ENCODE measurements at places on chromosomes 2 and 18.

GRCh38 chr2:5982903-5983265 is 290.7 kb downstream of the SOX11 start:
- DNase-seq, result no peak

DNA sequence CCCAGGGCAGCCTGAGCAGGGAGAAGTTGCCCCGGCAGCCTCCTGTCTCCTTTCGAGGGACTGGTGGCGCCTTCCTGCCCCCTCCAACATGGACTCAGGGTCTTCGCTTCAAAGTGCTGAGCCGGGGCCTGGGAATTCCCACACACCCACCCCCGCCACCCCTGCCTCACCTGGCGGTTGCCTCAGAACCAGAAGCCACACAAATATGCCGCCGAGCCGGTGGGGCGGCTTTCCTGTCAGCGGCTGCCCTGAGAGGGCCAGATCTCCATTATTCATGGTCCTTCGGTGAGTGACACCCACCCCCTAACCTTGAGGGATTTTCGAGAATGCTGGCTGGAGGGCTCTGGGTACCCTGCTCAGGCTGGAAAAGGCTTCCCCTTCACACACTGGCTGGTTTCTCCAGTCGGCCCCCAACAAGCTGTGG is 71.7 kb downstream of the SMAD7 start:
- DNase-seq, result no peak

DNA sequence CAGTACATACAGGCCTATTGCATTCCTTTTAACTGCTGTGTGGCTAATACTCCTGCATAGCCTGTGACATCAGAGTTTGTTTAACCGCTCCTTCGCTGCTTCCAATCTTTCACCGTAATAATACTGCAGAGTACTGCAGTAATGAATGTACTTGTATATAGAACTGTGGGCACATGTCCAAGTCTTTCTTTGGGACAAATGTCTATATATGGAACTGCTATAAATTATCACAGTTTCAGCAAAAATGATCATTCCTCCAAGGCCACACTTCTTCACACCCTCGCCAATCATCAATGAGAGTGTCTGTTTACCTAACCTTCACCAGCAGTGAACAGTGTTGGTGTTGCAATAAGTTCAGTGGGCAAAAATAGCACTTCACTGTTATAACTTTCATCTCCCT is 230.4 kb downstream of the SP3 start:
- no peak for DNase-seq

- DNase-seq, result no peak
Measured at GRCh38 chr18:57819671-57820460, 16.8 kb upstream of the ATP8B1 start.

GRCh38 chr2:205066081-205066480 is 520.8 kb downstream of the PARD3B start:
- DNase-seq, result no peak

- no peak for DNase-seq
Measured at GRCh38 chr18:36284671-36285295, 12.7 kb upstream of the FHOD3 start.

DNA sequence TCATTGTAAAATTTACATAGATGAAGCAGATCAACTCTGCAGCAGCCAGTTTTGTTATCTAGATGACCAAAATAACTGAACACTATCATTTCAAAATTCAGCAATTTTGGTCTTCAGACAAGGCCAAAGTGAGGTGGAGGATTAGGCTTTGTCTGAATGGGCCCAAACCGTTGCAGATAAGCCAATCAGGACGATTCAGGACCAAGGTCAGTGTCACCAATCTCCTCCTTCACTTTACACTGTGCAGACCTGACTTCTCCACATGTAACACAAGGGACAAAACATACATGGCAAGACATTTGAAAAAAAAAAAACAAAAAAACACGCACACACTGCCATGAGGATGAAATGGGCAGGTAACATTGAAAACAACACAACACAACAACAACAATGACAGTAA is 211.2 kb downstream of the NAPG start:
- DNase-seq, result no peak

- no peak for DNase-seq
Measured at GRCh38 chr2:40935349-40935748, 483.5 kb upstream of the SLC8A1 start.

DNA sequence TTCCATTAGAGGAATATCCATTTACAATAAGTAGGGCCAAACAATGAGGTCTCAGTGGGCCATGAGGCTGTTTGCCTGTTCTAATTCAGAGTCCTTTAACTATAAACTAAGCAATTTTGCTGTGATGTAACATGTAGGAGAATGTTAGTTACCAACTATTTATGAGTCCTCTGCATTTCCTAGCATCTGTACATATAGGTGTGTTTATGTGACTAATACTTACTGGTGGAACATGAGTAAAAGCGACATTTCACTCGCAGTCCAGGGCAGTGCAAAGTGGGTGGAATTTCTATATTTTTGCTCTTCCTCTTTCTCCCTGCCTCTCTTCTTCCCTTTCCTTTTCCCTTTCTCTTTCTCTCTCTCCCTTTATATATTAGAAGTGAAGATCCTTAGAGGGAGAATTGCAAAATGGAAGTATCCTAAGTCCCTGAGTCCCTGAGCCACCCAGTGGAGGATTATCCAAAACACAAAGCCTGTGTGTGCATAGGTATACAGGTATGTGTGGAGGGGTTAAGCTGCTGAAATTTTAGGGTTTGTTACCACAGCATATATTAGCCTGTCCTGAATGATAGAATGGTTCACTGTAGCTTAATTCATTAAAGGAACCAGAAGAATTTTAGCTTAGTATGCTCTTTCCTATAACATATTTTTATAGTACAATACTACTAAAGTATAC is 487.0 kb upstream of the FANCL start:
- DNase-seq, result no peak

DNA sequence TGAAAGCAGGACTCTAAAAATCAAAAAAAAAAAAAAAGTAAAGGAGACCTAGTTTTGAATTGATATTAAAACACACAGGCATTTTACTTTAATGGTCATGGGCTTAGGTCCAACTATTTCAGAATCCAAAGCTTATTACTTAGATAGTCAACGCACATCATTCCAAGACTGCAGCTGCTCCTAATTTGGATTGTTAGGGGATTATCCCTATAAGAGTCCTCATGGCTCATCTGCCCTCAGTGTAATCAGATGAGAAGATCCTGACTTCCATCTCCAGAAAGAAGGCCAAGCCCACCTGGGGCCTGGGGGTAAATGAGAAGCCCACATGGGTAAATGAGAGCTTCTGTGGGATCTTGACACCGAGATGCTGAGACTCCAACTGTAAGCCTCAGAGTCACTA is 424.2 kb downstream of the NRXN1 start:
- DNase-seq, result no peak

DNA sequence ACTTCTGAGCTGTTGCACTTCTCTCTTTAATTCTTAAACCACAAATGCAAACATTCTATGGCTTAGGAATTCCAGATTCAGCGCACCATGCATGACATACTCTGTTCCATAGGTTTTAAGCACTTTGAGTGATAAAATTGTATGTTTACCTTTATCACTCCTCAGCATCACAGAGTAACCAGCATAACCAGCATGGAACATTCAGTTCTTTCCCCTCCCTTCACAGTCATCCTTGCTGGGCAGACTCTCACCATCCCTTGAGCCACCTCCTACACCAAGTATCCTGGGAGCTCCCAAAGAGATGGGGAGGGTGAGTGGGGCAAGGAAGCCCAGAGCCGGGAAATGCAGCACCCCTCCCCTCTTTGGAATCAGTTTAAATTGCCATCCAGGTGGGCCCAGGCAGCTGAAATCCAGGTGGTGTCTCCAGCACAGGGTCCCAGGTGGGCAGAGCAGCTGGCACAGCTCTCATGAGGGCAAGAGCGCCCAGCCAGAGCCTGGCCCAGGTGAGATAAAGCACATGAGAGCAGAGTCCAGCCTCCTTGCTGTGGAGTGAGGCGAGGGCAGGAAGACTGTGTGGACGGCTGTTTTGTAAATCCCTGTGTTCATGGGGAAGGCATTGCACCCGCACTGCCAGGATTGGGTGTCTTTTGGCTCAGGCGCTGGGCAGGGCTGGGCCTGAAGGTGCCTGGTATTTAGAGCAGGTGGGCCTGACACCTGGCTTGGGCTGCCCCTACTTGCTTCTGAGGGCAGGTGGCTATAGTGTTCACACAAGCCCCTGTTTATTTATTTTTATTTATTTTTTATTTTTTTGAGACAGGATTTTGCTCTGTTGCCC is 36.8 kb downstream of the LAMA3 start:
- DNase-seq, result no peak

GRCh38 chr2:172489681-172490080 is 62.3 kb downstream of the ITGA6 start:
- no peak for DNase-seq

All from GOT3 (cell line).